ENCODE measurements at places on chromosomes 12 and 14. TPM values are rescaled to one million over a fixed set of nuclear protein-coding genes. Genes with fewer than 3 reads are reported as not detected.

SLCO1B1 gene
- not detected for total RNA-seq

SPX gene
- total RNA-seq, result 24.0 TPM

PRH1 gene
- total RNA-seq, result 92.5 TPM

GRCh38 chr12:51976376-51977160 is 25.1 kb downstream of the ACVR1B start:
- no peak overlapping the region for H3K4me3 ChIP-seq
- no peak overlapping the region for H3K27ac ChIP-seq
- no peaks in the 10 kb centered on the region for H3K27me3 ChIP-seq
- peaks cover 5% of the 10 kb centered on the region for H3K4me1 ChIP-seq
